ENCODE measurements at places on chromosomes 11 and 22. TPM values are rescaled to one million over a fixed set of nuclear protein-coding genes. Genes with fewer than 3 reads are reported as not detected.

AGBL2 gene
- total RNA-seq, result 3.7 TPM

MOGAT2 gene
- 0.44 TPM for total RNA-seq

DNA sequence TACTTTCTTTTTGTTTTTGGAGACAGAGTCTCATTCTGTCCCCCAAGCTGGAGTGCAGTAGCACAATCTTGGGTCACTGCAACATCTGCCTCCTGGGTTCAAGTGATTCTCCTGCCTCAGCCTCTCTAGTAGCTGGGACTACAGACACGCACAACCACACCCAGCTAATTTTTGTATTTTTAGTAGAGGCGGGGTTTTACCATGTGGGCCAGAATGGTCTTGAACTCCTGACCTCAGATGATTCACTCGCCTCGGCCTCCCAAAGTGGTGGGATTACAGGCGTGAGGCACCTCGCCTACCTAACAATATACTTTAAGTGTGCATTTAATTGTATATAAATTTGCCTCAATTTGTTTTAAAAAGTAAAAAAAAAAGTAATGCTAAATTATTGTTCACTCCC, 38.4 kb downstream of the GRK3 start:
- no peak for DNase-seq
- H3K4me1 ChIP-seq, result no peaks in the 10 kb centered on the region
- no peaks in the 10 kb centered on the region for H3K36me3 ChIP-seq
- no peaks in the 10 kb centered on the region for H3K27me3 ChIP-seq

- H3K4me3 ChIP-seq, result 0 out of 2 replicates have a peak overlapping the region, but pooled peaks have one; percentile 2
- DNase-seq, result no peak
- no peaks in the 10 kb centered on the region for H3K27me3 ChIP-seq
- H3K36me3 ChIP-seq, result no peaks in the 10 kb centered on the region
- peaks cover 48% of the 10 kb centered on the region for H3K4me1 ChIP-seq
- peak overlapping the region; percentile 49 for H3K27ac ChIP-seq
These were observed 78.4 kb downstream of the SIK3 start for GRCh38 chr11:117019871-117020270.

DNA sequence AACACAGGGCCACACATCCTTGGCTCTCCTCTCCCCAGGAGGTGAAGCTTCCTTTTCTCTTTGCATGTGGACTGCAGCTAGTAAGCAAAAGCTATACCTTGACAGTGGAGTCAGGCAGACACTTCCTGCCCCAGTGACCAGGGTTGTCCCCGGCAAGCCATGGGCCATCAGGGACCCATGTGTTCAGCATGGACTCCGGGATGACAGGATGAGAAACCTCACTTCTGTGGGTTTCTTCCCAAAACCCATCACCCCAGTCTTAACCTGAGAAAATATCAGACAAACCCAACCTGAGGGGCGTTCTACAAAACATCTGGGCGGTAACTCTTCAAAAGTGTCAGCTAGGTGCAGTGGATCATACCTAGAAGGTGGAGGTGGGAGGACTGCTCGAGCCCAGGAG, 40.2 kb downstream of the GNB1L start:
- no peaks in the 10 kb centered on the region for H3K4me1 ChIP-seq
- no peak overlapping the region for H3K27ac ChIP-seq
- no peaks in the 10 kb centered on the region for H3K36me3 ChIP-seq
- no peak for DNase-seq
- H3K4me3 ChIP-seq, result no peak overlapping the region

GRCh38 chr22:46900549-46900948, 138.1 kb downstream of the TBC1D22A start:
- no peak overlapping the region for H3K4me3 ChIP-seq
- no peaks in the 10 kb centered on the region for H3K4me1 ChIP-seq
- peaks cover 21% of the 10 kb centered on the region for H3K36me3 ChIP-seq
- DNase-seq, result no peak
- no peak overlapping the region for H3K27ac ChIP-seq

DNA sequence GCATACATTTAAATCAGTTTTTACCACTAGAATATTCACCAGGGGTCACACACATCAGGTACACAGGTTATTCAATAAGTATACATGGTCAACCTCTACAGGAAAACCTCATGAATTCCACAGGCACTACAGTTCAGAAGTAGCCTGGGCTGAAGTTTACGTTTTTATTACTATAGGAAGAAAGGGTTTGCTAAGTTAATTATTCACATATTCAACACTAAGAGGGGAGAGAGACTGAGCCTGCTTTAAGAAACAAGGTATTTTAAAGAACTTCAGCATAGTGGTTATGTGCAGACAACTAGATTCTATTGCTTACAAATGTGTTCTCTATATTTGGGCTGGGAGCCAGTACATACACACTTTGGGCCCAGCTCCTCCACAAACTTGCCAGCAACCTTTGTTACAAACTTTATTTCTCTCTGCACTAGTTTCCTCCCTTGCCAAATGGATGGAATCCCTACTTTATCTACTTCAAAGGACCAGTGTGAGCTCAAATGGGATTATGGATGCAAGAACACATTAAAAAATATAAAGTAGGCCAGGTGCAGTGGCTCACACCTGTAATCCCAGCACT, 31.9 kb downstream of the IL18BP start:
- no peak overlapping the region for H3K27ac ChIP-seq
- H3K4me1 ChIP-seq, result no peaks in the 10 kb centered on the region
- no peaks in the 10 kb centered on the region for H3K27me3 ChIP-seq
- DNase-seq, result no peak
- H3K36me3 ChIP-seq, result peaks cover 10% of the 10 kb centered on the region
- H3K4me3 ChIP-seq, result no peak overlapping the region

DNA sequence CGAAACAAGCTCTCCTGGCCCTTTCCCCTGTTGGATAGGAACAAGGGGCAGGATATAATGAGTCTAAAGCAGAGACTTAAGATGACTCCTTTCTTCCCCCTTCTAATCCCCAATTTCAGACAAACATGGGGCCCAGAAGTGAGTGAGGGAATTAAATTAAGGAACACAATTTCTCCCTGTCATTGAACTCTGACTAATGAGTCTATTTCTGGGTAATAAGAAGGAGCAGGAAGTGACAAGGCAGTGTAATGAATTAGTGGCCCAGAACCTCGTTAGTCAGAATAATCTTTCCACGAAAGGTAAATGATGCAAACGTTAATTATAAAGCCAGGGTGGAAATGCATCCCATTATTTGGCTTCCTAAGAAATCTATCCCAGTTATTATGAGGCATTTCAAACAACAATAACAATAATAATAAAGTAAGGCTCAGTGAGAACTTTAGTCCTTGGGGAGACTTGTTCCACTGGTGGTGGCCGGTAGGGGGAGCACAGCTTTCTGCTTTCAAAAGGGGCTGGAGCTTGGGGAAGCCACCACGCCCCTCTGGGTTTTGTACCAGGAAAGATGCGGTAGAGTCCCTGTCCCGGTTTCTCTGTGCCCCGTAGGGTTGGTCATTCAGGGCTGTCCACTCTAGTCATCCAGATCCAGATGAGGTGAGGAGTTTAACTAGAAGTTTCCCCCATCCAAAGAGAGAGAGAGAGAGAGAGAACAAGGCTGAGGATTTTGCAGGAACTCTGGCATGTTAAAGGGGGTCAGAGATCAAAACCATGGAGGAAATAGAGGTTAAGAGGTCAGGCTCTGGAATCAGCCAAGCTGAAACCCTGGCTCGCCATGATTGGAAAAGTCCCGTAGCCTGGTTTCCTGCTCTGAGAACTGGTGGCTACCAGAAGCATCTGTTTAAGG, 298.3 kb downstream of the NTM start:
- H3K27ac ChIP-seq, result no peak overlapping the region
- H3K4me3 ChIP-seq, result no peak overlapping the region
- no peak for DNase-seq
- H3K4me1 ChIP-seq, result no peaks in the 10 kb centered on the region
- 0 out of 2 replicates have a peak, but pooled peaks cover 3% of the 10 kb centered on the region for H3K27me3 ChIP-seq
- no peaks in the 10 kb centered on the region for H3K36me3 ChIP-seq

Measured in GM12878 (cell line).